ENCODE measurements at places on chromosomes 3 and 15.

DNA sequence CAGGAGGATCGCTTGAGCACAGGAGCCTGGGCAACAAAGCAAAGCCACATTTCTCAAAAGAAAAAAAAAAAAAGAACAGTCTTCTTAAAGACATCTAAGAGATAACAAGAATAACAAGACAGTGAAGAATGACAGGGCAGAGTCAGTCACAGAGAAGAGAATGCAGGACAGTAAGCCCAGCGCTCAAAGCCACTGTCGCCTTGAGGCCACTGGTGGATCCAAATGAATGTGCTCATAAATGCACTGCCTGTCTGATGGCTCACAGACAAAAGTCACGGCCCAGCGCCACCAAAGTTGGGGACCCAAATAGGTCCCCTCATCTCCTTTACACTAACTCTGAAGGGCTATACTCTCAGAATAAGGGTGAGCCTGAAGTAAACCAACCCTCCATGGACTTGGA lies 52.3 kb downstream of the FAM174B start:
- DNase-seq = no peak

GRCh38 chr15:36682101-36682500 lies 102.7 kb downstream of the CDIN1 start:
- DNase-seq = no peak

DNA sequence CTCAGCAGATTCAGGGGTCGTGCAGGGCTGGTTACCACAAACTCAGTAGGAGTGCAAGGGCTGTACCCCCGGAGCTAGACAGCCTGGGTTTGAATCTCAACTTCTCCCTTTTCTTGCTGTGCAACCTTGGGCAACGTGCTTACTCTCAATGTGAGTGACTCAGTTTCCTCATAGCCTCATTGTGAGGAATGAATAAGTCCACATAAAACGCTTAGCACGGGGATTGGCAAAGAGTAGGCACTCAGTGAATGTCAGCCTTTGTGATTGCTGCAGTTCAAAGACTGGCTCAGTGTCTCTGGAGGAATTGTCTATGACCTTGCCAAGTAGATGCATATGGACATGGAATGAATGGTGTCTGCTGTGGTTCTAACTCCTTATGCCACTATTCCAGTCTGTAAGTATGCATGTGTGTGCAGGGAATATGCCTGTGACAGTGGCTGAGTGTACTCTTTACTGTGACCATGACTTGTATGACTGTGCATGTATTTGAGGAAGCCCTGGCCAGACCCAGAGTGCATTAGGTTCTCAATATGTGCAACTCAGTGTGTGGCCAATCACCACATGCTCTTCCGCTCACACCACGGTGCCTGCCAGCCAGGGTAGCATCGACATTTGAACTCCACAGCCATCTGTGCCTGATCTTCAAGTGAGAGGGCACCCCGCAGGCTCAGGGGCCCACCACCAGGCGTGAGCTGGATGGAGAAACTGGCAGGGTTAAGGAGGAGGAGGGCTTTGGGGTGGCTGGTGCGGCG lies 900 bp upstream of the HYAL3 start:
- DNase-seq = no peak

DNA sequence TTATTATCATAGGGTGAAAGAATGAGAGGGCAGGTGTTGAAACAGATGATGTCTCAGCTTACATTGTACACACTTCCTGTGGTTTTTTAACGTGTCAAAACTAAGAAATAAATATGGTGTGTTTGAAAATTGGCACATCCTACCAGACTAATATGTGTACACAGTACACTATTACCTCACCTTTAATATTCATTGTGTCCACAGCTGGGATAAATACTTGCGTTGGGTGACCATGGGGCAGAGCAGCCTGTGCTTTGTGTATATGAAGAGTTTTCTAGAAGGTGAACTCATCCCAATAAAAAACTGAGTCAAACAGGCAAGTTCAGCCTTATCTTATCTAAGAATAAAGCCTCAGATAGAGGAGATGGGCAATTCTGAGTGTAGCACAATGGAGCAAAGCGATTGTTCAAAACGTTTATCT lies 17.3 kb downstream of the SUCNR1 start:
- peak; percentile 6 for DNase-seq

- DNase-seq = no peak
These were observed 82.7 kb downstream of the BTLA start for GRCh38 chr3:112416391-112417212.

GRCh38 chr15:99593070-99593469 lies 27.3 kb downstream of the MEF2A start:
- no peak for DNase-seq

GRCh38 chr3:57545636-57546268 lies 1.6 kb upstream of the DNAH12 start:
- no peak for DNase-seq

GRCh38 chr3:117910820-117911521 lies 1123.7 kb downstream of the IGSF11 start:
- DNase-seq = no peak

GRCh38 chr3:194800002-194800401 lies 114.3 kb downstream of the FAM43A start:
- DNase-seq = no peak

DNA sequence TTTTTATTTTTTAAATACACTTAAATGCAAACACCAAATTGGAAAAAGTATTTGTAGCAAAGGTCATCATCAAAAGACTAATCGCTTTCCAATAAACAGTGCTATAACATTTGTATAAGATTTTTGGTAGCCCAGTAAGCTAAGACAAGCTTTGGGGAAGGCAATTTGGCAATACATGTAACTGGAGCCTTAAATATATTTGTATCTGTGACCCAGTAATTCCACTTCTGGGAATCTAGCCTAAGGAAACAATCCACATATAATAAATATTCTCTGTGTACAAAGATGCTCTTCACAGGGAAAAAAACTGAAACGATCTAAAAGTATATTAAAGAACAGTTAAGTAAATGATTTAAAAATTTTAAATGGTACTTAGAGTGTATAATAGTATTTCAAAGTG lies 65.5 kb upstream of the TJP1 start:
- DNase-seq = no peak

DNA sequence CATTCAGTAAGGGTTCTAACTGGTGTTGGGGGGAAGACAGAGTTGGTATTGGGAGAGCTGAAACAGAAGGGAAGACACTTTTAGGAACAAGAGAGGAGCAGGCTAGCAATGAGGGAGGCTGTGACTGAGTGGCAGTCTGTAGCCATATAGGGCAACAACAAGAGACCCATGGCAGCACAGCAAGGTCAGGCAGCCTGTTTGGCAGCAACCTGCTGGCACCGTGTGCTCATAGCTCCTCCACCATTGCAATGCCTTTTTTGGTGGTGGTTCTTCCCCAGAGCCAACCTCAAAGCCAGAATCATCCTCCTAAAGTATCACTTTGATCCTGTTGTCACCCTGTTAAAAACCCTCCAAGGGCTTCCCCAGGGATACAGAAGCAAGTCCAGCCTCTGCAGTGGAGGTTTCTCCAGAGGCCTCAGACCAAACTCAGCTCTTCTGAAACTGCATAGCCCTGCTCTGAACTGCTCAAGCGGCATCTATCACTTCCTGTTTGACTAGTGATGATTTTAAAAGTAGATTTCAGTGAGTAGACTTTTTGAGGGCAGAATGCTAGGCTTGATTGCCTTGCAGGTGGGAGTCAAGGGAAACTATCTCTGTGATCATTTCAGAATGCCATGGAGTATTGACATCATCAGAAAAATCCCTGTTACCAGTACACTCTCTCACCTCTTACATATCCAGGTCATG lies 176.9 kb downstream of the STAC start:
- no peak for DNase-seq

DNA sequence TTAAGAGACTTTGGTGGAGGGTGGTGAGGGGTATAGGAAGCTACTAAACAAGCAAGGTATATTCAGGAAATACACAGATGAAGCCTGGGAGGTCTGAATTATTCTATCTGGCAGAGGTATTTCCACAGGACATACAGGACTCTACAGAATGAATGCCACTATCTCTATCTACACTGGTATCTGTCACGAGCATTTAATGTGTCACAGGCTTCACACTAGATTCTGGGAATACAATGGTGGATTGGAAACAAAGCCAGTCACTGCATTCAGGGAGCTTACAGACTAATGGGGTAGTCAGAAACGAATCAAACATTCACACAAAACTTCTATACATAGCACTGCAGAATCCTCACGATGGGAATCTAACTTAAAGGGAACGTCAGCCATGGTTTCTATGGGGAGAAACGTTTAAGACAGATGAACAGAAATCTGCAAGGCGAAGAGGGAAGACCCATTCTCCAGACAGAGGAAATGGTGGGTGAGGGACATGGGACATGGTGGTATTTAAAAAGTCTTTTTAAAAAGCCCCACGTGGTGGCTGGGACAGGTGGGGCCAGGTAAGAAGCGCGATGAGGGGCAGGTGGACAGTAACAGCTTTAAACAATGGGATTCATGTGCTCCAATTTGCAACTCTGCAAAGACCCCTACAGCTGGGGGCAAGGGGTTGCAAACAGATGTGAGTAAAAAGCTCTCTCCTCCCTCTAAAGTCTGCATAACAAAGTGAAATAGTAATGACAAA lies 16.5 kb downstream of the LRIG1 start:
- no peak for DNase-seq

- no peak for DNase-seq
These were observed 62.2 kb downstream of the TCAIM start for GRCh38 chr3:44400771-44401170.

- DNase-seq = no peak
These were observed 2.6 kb upstream of the MAP4 start for GRCh38 chr3:48018841-48019240.

GRCh38 chr15:81858586-81858985 lies 187.2 kb downstream of the MEX3B start:
- DNase-seq = no peak

DNA sequence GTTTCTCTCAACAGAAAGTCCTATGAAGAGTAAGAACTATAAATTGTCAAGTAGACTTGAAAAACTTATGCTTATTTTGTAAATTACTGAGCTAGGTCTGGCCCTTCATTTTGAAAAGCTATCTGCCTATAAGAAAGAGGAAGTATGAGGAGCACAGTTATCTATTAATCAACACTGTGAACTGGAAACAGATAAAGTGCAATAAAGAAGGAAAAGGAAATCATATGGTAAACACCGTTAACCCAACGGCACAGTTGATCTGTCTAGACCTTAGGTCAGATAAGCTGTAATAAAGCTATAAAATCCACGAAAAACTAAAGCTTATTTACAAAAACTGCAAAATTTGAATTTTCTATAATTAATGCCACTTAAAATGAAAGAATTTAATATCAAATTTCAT lies 242.5 kb downstream of the ZBTB20 start:
- no peak for DNase-seq

GRCh38 chr3:168862466-168862865 lies 766.7 kb upstream of the GOLIM4 start:
- DNase-seq = no peak

Data from CD4-positive, alpha-beta T cell treated with Interleukin-15 for 4 hours (primary cell).